ENCODE measurements at places on chromosomes 13 and 19. TPM values are rescaled to one million over a fixed set of nuclear protein-coding genes. Genes with fewer than 3 reads are reported as not detected.

GRCh38 chr13:94311893-94312292, 167.6 kb downstream of the DCT start:
- no peak for DNase-seq

DNA sequence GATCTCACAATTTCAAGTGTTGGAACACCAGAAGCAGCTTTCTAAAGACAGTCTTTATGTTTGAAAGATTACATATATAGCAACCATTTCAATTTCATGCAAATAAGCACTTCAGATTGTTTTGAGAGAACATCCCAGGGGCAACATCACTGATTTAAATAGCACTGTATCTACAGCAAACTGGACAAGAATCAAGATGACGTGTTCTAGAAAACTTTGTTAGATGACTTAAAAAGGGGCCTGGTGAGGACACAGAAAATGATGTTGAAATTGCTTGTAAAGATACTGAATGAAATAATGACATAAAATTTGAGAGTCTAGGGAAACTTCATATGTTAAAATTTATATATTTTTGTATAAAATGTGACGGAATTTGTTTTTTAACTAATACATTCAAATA, 277.1 kb downstream of the KLF12 start:
- DNase-seq: peak; percentile 47

DNA sequence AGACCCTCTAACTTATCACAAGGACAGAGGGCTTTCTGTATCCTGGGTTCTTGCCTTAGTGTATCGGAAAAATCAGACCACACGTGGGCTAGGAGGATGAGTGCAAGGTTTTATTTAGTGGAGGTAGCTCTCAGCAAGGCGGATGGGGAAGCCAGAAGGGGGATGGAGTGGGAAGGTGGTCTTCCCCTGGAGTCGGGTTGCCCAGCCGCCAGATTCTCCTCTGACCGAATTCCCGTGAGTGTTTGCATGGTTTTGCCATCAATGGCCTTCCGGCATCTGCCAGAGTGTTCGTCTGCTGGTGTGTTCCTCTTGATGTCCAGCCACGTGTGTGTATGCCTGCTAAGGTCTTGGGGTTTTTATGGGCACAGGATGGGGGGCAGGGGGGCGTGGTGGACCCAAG, 1335.1 kb upstream of the SPRY2 start:
- no peak for DNase-seq

DNA sequence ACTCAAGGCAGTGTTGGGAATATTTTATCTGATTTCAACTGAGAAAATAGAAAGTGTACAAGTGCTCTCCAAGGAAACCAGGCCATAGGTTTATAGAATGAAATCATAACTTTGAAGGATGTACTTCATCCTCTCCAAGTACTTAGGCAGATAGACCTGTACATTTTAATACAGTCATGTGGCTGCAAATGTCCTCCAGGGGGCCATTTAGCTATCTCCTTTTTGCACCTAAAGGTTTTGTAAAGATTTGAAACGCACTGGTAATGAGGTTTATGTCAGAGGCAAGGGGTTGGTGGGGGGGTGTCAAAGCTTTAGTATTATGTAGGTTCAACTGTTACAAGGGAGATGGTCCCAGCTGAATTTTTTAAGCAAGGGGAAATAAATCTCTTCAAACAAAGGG, 364.4 kb downstream of the DCT start:
- DNase-seq: no peak

Gene AMER2
- total RNA-seq: not detected

Gene RAB3D
- 16.3 TPM for total RNA-seq
